ENCODE measurements at places on chromosomes 12 and 14. TPM values are rescaled to one million over a fixed set of nuclear protein-coding genes. Genes with fewer than 3 reads are reported as not detected.

The NTN4 gene
- total RNA-seq: not detected

DNA sequence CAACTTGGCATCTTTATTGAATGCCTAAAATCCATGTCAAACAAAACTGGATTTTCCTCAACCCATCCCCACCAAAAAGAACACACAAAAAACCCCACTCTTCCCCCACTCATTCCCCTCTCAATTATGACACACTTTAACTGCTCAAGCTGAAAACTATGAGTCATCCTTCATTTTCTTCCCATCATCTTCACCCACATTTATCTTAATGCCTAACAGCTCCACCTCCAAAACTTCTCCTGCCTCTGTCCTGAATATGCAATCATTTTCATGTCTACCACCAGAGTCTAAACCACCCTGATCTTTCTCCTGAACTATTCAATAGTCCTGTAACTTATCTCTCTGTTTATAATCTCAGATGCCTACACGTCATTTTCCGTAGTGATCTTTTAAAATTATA is 239.7 kb downstream of the BCAT1 start:
- H3K27ac ChIP-seq: no peak overlapping the region
- no peak overlapping the region for H3K4me3 ChIP-seq
- DNase-seq: no peak
- no peaks in the 10 kb centered on the region for H3K27me3 ChIP-seq

The TEX22 gene
- total RNA-seq: 1.2 TPM

The STAB2 gene
- not detected for total RNA-seq

GRCh38 chr14:61925732-61926435 is 163.7 kb downstream of the SNAPC1 start:
- H3K36me3 ChIP-seq: no peaks in the 10 kb centered on the region
- H3K27me3 ChIP-seq: peaks cover 21% of the 10 kb centered on the region
- no peaks in the 10 kb centered on the region for H3K4me1 ChIP-seq
- no peak for DNase-seq

DNA sequence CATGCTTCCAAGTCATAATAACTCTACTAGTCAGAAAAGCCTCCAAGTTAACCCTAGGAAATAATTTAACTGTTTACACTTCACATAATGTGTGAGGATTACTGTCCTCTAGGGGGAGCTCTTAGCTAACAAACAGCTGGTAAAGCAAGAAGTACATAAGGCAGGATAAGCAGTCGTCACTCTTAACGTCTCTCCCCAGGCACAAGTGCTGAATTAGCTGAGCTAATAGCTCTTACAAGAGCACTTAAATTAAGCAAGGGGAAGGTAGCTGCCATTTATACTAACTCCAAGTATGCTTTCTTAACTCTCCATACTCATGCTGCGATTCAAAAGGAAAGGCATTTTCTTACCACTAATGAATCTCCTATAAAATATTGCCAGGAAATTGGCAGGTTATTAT is 79.3 kb upstream of the TSPAN11 start:
- DNase-seq: peak; percentile 33
- no peak overlapping the region for H3K27ac ChIP-seq
- no peaks in the 10 kb centered on the region for H3K27me3 ChIP-seq
- H3K4me1 ChIP-seq: peaks cover 10% of the 10 kb centered on the region
- H3K4me3 ChIP-seq: no peak overlapping the region

- peaks cover 29% of the 10 kb centered on the region for H3K4me1 ChIP-seq
- no peak for DNase-seq
- no peak overlapping the region for H3K27ac ChIP-seq
Measured at GRCh38 chr14:71610149-71610548, 322.1 kb upstream of the RGS6 start.

GRCh38 chr14:59370158-59370742 is 94.9 kb downstream of the GPR135 start:
- H3K36me3 ChIP-seq: peaks cover 4% of the 10 kb centered on the region
- no peak for DNase-seq
- no peaks in the 10 kb centered on the region for H3K27me3 ChIP-seq
- H3K4me3 ChIP-seq: no peak overlapping the region
- H3K27ac ChIP-seq: no peak overlapping the region

The ARMH4 gene
- total RNA-seq: not detected

The FAM222A gene
- 1.0 TPM for total RNA-seq

GRCh38 chr12:54421175-54421878 is 2.3 kb upstream of the ITGA5 start:
- H3K27ac ChIP-seq: no peak overlapping the region
- H3K4me1 ChIP-seq: peaks cover 40% of the 10 kb centered on the region
- no peaks in the 10 kb centered on the region for H3K27me3 ChIP-seq
- no peaks in the 10 kb centered on the region for H3K36me3 ChIP-seq

The TBPL2 gene
- total RNA-seq: not detected

GRCh38 chr12:25942709-25943108 is 15.8 kb upstream of the RASSF8 start:
- H3K36me3 ChIP-seq: no peaks in the 10 kb centered on the region
- no peak overlapping the region for H3K4me3 ChIP-seq
- H3K27me3 ChIP-seq: peaks cover 3% of the 10 kb centered on the region
- DNase-seq: no peak

GRCh38 chr12:105575235-105575634 is 244.7 kb downstream of the C12orf75 start:
- H3K27ac ChIP-seq: no peak overlapping the region
- H3K36me3 ChIP-seq: no peaks in the 10 kb centered on the region
- H3K4me3 ChIP-seq: no peak overlapping the region
- H3K4me1 ChIP-seq: no peaks in the 10 kb centered on the region
- DNase-seq: no peak

The SYT1 gene
- not detected for total RNA-seq

DNA sequence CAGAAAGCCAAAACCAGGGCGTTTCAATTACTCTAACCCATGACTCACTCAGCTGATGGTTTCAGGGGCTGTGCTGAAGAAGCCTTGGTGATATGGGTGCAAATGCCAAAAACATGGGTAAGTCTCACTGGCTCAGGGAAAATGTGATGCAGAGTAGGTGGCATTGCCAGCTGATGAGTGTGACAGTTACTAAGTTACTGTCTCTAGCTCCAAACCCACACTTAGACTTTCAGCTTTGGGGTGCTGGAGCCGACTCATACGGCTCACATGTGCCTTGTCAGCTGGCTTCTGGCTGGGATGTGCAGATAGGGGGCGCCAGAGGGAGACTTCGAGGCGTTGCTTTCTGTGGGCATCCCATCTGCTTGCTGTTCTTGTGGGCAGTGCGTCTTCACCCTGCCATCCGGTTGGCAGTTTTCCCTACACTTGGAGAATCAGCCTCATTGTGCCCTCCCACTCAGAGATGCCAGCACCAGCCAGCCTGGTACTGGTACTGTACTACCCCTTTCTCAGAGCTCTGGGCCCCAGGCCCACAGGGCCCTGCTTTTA is 11.1 kb upstream of the KRT7 start:
- no peak overlapping the region for H3K27ac ChIP-seq
- H3K27me3 ChIP-seq: peaks cover 30% of the 10 kb centered on the region
- H3K4me3 ChIP-seq: no peak overlapping the region
- H3K36me3 ChIP-seq: no peaks in the 10 kb centered on the region

The CFAP73 gene
- total RNA-seq: 1.7 TPM

The KITLG gene
- total RNA-seq: not detected

DNA sequence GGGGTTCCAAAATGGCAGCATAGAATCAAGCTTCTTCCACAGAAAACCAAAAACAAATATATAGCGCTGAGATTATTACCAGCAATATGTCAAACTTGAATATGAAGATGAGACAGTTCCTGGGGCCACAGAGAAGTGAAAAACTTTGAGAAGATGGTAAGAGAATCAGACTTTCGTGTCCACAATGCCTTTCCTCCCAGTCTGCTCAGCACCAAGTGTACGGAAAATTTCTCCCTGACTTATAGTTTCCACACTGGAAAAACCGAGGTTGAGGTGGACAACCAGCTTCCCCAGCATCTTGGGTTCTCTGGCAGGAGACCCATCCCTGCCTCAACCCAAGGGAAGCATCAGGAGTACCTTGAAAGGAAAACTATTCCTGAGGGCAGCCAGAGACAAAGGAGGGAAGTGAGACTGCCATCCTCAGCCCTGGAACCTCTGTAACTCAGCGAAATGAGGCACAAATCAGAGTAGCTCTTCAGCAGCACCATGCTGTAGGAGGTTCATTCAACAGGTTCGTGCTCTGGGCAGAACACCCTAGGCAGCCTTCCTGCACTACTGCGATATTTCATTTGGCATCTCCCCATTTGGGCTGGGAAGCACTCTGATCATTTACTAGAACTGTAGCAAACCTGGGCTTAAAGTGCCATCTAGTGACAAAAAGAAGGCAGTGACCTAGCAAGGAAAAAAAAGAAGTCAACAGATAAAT is 52.4 kb upstream of the CAPRIN2 start:
- peaks cover 11% of the 10 kb centered on the region for H3K27me3 ChIP-seq
- H3K4me3 ChIP-seq: no peak overlapping the region
- no peaks in the 10 kb centered on the region for H3K4me1 ChIP-seq
- H3K36me3 ChIP-seq: no peaks in the 10 kb centered on the region
- peak; percentile 21 for DNase-seq

DNA sequence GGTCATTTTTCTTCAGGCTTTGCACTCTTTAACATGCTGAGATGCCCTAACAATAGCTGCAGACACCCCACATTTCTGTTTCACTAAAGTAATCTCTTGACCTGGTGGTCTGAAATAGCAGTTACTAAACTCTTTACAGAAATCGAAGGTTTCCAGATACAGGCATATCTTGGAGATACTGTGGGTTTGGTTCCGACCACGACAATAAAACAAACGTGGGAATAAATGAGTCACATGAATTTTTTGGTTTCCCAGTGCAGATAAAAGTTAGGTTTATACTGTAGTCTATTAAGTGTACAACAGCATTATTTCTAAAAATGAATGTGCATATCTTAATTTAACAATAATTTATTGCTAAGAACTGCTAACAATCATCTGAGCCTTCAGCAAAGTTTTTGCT is 208.7 kb downstream of the EGLN3 start:
- no peaks in the 10 kb centered on the region for H3K4me1 ChIP-seq
- H3K36me3 ChIP-seq: no peaks in the 10 kb centered on the region
- no peak overlapping the region for H3K27ac ChIP-seq

The KRT85 gene
- total RNA-seq: not detected

- peak overlapping the region; percentile 85 for H3K4me3 ChIP-seq
- H3K27me3 ChIP-seq: no peaks in the 10 kb centered on the region
- H3K4me1 ChIP-seq: peaks cover 57% of the 10 kb centered on the region
- H3K36me3 ChIP-seq: peaks cover 2% of the 10 kb centered on the region
- H3K27ac ChIP-seq: peak overlapping the region; percentile 100
- DNase-seq: peak; percentile 90
Measured at GRCh38 chr12:106303202-106303820, 778 bp downstream of the TCP11L2 start.
